Epithelial cell of esophagus (primary cell): ENCODE measurements at places on chromosomes 2 and 18.
A peak's percentile ranks its signal among the peaks of the same experiment; 100 is the strongest.

GRCh38 chr2:231184319-231184718, 14.1 kb upstream of the ARMC9 start:
- DNase-seq = no peak

DNA sequence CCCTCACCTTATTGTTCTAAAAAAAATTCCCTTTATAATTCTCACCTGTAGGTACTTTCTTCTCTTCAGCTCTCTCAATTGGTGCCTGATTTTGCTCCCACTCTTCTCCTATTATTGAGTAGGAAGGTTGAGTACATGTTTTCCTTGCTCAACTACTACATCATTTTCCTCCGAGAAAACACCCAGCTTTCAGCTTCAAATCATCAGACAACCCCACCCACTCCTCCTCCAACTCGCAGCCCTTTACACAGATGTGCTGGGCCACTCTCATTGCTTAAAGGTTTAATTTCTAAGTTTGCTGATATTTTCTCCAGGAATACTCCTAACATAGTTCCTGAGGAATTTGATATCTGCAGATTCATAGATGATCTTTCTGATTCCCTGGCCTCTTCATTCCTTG, 734.4 kb upstream of the ZEB2 start:
- DNase-seq = no peak

DNA sequence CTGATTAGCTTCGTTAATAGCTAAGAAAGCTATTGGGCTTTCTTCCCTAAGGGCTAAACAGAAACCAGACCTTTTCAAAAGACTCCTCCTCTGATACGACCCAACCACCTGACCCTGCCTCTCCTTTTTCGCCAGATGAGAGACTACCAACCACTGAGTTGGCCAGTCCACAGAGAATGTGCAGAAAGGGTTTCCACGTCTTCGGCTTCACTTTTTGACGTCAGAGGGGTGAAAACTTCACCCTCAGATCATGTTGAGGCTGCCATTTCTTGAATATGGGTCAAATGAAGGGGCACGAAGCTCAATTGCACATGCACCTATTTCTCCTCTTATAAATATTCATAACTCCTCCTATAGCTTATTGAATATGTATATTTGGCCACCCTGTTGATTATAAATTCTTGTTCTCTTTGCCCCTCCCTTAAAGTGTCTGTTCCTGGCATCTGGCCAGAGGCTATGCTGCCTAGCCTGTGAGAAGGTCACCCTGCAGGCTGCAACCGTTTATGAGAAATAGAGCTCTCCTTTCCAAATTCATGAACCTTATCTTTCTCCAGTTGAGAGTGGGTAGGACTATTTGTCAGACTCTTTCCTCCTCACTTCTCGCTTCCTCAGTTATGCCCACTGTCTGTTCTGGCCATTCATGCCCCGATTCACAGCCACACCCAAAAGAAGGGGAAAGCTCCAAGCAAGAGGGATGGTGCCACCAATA, 301.6 kb downstream of the STK39 start:
- DNase-seq = no peak

GRCh38 chr2:141778315-141778835, 352.4 kb downstream of the LRP1B start:
- DNase-seq = no peak

DNA sequence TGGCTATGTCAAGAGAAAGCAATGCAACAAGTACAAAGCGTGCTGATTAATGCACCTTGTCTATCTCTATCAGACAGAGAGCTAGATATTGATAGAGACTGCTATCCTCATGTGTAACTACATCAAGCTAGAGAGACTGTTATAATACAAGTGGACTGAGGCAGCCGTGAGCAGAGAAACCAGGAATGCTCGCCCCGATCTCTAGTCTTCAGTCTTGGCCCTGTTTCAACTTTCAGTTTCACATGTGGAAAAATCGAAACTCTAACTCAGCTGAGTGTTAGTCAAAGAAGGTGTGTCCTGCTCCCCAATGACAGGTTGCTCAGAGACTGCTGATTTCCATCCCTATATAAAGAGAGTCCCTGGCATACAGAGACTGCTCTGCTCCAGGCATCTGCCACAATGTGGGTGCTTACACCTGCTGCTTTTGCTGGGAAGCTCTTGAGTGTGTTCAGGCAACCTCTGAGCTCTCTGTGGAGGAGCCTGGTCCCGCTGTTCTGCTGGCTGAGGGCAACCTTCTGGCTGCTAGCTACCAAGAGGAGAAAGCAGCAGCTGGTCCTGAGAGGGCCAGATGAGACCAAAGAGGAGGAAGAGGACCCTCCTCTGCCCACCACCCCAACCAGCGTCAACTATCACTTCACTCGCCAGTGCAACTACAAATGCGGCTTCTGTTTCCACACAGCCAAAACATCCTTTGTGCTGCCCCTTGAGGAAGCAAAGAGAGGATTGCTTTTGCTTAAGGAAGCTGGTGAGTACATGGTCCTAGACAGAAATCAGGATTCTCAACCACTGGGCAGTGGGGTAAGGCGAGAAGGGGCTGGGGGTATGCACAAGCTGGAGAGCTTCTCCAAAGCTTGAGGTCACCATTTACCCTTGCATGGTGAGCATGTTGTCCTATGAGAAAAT, at the start of gene RSAD2:
Gene RSAD2 (plus strand): TSS at position 376 of the 903 bp plus-strand sequence. CDS start 24 bp downstream, at position 400.
- peak; percentile 50 for DNase-seq

DNA sequence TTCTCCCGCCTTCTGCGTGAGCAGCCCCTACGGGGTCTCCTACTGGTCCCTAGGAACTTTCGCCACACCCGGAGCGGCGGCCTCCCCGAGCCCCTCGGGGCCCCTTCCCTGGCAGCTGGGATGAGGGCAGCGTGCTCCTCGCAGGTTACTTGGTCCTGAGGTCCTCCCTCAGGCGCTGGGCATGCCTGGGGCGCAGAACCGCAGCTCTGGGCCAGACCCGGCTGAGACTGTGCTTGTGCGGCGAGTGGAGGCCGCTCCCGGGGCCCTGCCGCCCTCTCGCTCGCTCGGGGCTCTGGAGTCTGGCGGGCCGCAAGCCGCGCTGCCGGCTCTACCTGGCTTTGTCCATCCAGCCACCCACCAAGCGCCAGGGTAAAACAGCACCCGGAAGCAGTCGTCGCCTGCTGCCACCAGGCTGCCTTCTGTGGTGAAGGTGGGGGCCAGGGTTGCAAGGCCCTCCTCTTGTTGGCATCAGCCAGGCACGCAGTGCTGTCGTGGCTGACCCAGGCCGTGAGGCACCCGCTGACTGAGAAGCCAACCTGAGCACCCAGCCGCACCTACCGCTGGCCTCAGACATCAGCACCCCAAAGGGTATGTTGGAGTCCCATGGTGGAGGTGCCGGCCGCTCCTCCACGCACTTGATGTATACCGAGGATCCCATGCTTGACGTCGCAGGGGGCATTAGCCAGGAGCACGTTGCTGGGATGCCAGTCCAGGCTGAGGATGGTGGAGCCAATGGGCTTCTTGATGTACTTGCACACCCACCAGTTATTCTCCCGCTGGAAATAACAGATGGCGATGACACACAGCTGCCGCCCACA, 46.1 kb upstream of the PTH2R start:
- no peak for DNase-seq

GRCh38 chr2:239673641-239674040, 272.8 kb upstream of the HDAC4 start:
- DNase-seq = no peak

DNA sequence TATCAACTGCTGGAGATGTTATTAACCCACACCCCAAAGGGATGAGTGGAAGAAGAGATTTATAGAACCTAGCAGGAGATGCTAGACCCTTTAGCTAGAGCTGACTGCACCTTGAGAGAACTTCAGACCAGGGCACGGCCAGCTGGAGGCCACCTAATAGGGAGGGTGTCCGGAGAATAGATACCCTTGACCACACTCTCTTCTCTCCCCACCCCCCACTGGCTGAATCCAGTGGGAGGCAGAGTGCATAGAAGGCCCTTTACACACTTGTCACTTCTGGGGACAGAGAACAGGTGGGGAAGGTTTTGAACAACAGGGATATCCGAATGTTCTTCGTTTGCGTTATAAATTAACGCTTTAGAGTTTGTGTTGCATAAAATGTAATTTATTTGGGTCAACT, 84.6 kb downstream of the PHLPP1 start:
- no peak for DNase-seq
